ENCODE measurements at places on chromosomes 12 and 14.
A peak's percentile ranks its signal among the peaks of the same experiment; 100 is the strongest.

- DNase-seq: no peak
These were observed 94.2 kb downstream of the LLPH start for GRCh38 chr12:66036317-66036716.

GRCh38 chr14:98008381-98009113 lies 1211.4 kb downstream of the VRK1 start:
- no peak for DNase-seq

DNA sequence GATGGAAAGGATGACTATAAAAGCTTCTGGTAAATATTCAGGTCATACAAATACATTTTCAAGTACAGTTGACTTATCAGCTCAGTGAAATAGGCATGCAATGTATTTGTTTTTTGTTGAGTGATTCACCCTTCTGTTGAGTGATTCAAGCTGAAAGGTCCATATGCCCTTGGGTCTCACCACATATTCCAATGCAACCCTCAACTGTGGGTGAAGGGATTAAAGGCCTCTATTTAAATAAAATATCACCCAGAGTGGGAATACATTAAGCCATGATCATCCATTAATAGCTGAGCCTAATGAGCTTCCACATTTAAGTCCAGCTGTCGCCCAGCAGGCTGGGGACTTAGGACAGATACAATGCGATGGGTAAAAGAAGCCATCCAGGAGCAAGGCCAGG lies 120.2 kb downstream of the CRACR2A start:
- no peak for DNase-seq

DNA sequence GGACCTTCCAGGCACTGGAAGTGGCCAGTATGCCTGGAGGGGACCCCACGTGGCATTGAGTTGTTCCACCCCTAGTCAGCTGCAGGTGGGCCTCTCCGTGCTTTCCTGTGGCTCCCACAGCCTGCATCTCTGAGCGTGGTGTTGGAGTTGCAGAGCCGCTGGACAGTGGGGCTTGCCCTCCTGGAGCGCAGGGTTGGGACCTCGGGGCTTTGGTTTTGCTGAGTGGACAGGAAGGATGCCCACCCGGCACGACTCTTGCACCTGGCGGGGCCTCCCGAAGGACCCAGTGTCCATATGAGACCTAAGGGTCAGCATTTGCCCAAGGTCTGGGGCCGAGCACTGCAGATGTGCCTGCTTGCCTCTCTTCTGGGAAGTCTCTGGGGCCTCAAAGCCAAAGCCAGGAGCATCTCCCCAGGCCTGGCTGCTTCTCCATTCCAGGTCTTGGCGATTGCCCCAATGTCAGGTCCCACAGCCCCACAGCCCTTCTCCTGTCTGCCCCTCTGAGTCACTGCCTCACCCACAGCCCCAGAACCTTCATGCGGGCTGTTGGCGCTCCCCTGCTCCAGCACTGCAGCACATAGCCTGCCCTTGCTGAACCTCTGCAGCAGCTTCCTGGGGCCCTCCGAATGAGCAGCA lies 1.5 kb downstream of the PACS2 start:
- DNase-seq: no peak

DNA sequence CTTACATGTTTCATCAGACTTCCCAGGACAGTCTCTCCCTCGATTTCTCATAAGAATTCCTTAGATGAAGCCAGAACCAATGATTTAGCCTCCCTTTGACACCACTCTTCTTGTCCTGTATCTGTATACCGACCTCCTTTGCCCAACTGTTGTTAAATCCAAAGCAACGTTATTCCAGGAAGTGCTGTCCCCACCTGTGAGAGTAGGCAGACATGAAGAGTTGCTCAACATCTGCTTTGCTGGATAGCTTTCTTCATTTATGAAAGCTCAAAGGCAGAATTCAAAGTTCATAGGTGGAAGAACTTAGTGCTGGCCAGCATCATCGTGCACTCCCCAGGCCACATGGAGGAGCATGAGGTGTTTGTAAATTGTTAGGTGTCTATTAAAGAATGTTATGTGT lies 55.6 kb downstream of the GTF2A1 start:
- DNase-seq: no peak

DNA sequence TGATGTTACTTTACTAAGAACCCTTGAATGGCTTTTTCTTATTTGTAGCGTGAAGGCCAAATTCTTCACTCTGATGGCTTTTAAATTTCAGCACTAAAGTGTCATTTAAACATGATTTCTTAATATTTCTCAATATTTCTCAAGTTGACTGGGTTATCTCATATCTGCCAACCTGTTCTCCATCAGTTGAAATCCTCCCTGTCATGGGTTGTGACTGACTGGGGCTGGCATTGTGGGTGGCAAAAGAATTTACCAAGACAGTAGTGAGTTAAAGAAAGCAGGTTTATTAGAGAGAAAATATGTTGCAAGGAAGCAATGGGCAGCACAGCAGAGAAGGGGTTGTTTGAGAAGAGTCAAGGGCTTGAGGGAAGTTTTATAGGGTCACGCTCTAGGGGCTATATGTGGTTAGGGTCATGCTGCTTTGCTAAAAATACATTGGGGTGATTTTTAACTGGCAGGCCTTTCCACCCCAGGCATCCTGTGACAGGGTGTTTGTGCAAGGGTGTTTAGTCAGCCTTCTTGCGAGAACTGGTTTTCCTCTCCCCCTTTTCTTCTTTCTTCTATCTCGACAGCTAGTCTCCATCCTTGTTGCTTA lies 232.8 kb upstream of the SEL1L start:
- no peak for DNase-seq

DNA sequence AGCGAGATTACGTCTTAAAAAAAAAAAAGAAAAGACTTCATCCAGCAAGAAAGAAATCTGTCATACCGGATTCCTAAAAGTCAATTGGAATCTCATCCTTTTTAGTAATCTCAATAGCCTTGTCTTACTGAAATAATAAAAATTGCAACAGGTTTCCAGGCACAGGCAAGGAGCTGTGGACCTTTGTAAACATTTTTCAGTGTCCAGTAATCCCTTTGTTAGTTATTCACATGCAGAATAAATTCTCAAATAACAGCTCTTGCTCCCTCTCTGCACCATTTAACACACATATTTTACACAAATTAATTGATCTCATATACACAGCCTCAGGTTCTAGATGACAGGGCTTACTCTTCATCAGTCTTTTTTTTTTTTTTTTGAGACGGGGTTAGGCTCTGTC lies 22.0 kb upstream of the CALM1 start:
- DNase-seq: no peak

DNA sequence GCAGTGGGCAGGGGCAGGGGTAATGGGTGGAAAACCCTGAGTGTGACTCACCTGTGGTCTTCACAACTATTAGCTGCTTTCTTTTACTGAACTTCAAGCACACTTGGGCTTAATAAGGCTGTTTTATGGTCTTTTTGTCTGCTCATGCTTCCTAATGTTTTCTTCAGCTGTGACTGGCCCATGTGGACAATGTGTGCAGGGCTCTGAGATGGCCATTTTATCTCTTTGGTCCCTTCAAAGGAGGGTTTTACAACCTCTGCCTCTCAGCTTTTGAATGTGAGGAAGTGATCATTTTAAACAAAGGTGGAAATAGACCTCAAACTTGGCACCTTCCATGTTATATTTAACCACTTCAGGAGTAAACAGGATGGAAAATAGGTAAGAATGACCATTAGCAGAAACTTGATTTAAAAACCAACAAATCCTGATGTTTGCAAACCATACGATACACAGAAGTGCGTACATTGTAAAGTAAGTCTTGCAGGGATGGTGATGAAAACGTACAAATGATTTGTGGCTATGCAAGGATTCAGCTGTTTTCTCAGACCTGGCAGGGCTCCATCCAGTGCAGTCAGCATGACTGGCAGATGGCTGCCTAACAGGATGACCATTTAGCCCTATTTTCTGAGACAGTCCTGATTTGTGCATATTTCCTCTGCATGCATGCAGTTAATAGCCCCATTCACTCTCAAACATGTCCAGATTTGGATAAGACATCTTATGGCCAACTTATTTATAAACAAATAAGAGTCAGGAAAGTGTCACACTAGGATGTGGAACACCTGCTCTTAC lies 103.2 kb downstream of the SLC38A4 start:
- no peak for DNase-seq

GRCh38 chr12:46387670-46388069 lies 15.1 kb upstream of the SLC38A2 start:
- no peak for DNase-seq

- DNase-seq: no peak
These were observed 83.4 kb upstream of the NTF3 start for GRCh38 chr12:5348491-5348890.

DNA sequence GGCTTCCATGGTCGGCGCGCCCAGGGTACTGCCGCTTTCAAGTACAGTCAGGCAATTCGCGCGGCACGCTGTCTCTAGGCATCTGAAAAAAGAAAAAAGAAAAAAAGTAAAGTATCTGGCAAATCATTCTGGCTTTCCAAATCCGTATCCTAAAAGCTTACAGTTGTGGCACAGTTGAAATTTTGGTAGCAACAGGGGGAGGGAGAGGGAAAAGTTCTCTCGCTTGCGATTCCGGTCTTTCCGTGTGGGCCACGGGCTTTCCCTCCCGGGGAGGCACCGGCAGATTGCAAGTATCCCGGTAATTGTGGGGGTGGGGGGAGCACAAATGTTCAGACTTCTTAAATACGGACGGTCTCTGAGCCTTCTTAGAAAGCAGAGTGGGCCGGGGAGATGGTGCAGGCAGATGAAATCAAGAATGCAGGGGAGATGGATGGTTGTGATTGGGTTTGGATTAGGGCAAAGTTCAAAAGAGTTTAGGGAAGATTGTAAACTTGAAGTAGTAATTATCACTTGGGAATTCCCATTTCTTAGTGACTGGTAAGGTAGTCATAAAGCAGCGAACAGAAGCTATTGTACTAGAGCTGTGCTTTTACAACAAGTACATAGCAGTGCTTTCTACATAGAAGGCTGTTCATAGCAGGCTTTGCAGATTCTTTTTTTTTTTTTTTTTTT lies 1.2 kb downstream of the SOCS2 start:
- no peak for DNase-seq

DNA sequence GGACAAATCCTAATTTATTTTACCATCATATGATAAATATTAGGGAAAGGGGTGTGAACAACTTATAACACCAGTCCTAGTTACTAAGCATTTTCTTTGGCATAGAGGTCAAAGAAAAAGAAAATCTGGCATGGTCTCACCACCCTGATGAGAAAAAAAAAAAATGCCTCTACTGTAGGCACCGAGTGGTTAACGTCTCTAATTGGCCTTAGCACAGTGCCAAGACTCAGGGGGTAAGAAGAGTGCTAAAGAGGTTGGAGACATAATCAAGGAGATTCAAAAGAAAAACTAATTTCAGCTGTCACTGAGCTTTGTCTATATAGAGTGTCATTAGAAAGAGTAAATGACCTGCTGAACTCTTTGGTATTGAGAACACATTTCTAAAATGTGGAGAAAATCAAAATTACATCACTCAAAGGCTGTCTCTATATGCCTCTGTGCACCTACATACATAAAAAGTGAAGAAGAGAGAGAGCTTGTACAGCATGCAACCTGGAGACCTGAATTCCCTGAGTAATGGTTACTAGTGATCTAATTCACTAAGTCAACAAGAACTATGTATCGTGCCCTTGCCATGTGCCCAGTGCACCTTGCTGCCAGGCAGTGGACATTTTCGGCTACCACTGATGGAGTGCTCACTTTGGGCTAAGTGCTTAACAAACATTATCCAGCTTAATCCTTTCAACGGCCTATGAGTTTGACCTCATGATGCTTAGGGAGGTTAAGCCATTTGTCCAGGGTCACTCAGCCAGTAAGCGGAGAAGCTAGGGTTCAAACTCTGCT lies 113.8 kb upstream of the G2E3 start:
- DNase-seq: no peak

GRCh38 chr14:23121361-23121771 lies 2.3 kb upstream of the CEBPE start:
- DNase-seq: no peak

DNA sequence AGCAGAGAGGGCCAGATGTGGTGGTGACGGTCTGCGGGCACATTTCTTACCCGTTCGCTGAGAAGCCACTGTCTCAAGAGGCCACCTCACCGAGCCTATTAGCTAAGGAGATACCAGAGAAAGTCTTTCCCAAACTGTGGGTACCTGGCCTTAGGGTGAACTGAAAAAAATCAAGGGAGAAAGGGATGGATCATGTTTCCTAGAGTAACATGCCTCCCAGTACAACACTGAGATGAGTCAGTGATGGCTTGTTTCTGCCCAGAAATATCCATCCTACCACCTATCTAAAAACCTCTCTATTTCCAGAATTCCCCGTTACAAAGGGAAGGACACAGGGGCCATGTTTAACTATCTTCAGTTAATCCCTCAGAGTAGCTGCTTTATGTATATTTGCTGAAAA lies 83.7 kb downstream of the LMNTD1 start:
- DNase-seq: no peak

DNA sequence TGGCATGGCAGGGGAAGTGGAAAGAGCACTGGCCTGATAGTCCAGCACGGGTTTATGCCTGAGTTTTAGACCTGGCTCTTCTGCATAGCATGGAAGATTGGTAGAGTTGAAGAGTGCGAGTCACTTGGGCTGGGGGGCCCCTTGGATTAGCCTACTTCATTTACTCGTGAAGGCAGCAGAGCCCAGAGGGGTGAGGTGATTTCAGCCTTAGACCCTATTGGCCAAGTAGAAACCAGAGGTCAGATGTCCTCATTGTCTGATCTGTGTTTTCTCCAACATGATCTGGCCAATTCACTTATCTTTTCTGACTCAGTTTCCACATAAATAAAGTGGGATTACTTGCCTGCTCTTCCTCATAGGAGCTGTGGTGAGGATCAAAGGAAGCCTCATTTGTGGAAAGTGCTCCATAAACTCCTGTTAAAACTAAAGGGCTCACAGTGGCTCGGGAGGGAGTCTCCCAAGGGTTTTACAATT lies 1.9 kb downstream of the PLEKHG3 start:
- DNase-seq: no peak

- DNase-seq: no peak
These were observed 12.8 kb upstream of the WDR20 start for GRCh38 chr14:102126807-102127455.

DNA sequence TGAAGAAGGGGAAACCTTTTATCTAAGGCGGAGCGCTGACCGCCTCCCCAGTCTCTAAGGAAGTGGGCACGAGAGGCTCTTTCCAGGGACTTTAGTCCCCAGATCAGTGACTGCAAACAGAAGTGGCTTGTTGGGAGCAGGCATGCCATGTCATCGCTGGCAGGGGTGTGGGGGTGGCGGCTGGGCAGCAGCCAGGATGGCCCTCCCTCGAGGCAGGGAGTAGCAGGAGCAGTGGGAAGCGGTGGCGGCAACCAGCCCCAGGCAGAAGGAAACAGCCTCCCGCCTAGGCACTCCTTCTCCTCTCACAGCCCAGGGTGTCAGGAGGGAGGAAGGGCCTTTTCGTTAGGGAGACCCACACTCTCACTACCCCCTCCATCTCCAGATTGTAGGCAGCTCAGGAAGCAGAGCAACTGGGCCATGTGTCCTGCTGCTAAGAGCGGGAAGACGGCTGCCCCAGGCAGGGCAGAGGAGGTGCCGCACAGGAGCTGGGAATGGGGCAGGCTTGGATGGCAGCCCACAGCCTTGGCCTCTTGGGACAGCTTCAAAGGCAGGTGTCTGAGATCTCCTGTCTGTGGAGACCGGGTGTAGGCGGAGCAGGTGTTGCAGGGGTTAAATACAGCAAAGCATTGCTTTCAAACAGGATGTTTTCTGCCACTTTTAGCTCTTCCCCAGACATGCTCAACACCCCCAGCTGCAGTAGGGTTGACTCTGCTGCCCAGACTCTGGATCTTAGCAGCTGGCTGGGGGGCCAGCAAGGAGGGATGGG lies 21.8 kb downstream of the VDR start:
- peak; percentile 10 for DNase-seq

GRCh38 chr14:30884901-30885300 lies 10.5 kb downstream of the COCH start:
- no peak for DNase-seq
